ENCODE measurements at places on chromosomes 11 and 22.

DNA sequence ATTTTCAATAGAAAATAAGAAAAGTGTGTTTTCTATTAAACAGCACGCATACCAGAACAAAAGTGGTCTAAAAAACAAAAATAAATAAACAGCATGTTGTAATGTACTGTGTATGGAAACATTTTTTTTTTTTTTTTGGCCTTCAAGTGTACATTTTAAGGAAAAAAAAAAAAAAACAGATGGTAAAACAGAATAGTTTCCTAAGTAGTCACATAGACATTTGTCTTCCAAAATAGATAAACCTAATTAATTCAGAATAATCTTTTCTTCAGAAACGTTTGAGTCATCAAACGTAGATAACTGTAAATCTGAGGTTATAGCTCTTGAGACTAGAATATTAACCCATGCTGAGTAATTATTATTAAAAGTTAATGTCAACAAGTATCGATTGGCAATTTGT is 396 bp upstream of the CFAP300 start:
- no peak for DNase-seq

- no peak for DNase-seq
Measured at GRCh38 chr11:77130763-77131513, 2.9 kb downstream of the MYO7A start.

GRCh38 chr22:27630754-27631153 is 170.8 kb downstream of the MN1 start:
- DNase-seq: no peak

DNA sequence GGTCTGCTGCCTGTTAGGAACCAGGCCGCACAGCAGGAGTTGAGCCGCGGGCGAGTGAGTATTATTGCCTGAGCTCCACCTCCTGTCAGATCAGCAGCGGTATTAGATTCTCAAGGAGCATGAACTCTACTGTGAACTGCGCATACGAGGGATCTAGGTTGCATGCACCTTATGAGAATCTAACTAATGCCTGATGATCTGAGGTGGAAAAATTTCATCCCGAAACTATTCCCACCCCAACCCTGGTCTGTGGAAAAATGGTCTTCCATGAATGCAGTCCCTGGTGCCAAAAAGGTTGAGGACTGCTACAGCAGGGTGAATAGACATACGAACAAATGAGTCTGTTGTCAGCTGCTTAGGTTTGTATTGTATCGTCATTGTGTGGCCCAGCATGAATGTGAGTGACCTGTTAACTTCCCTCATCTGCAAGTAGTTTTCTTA is 29.8 kb downstream of the RNF141 start:
- DNase-seq: no peak

- no peak for DNase-seq
Measured at GRCh38 chr11:2825261-2825888, 60.2 kb downstream of the CDKN1C start.

DNA sequence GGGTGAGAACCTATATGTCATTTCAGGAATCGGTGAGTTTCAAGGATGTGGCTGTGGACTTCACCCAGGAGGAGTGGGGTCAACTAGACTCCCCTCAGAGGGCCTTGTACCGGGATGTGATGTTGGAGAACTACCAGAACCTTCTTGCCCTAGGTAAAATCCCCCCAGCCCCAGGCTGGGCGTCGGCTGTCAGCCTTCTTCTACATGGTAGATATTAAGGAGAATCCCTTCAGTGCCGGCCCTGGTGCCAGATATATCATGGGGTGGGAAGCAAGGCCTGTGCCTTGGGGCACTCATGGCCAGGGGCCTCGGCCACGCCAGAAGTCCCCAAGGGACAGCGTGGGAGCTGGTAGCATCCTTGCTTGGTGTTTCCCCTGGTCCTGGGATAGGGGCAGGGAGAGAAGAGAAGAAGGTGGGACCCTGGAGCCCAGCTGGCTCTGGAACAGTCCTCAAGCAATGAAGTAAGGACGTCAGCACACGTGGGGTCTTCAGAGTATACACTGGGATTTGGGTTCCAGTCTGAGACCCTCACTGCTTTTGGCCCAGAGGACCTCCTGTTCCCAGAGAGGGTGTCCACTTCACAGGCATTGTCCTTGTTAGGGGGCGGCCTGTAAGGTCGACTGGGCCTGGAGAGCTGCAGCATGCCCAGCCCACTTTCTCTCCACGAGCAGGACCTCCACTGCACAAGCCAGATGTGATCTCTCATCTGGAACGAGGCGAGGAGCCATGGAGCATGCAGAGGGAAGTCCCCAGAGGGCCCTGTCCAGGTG is 6.8 kb downstream of the ZNF74 start:
- DNase-seq: no peak

DNA sequence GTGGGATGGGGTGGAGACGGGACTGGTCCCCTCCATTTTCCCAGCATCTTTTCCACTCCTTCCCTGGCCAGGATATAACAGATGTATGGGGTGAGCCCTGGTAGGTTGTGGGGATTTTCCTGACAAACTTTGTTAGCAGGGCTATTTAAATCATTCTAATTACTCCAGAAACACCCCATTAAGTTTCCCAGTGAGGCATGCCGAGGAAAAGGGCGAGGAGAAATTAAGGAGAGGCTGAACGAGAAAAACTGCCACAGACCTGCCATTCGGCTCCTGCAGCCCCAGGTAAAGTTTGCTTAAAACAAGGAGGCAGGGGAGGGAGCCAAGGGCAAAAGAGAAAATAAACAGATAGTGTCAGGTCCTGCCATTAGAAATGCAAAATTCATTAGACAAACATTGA is 428.2 kb downstream of the BUD13 start:
- no peak for DNase-seq

- no peak for DNase-seq
Measured at GRCh38 chr22:39517470-39517869, 2.9 kb upstream of the ATF4 start.

GRCh38 chr11:57604296-57605027 is 7.0 kb downstream of the SERPING1 start:
- DNase-seq: no peak

DNA sequence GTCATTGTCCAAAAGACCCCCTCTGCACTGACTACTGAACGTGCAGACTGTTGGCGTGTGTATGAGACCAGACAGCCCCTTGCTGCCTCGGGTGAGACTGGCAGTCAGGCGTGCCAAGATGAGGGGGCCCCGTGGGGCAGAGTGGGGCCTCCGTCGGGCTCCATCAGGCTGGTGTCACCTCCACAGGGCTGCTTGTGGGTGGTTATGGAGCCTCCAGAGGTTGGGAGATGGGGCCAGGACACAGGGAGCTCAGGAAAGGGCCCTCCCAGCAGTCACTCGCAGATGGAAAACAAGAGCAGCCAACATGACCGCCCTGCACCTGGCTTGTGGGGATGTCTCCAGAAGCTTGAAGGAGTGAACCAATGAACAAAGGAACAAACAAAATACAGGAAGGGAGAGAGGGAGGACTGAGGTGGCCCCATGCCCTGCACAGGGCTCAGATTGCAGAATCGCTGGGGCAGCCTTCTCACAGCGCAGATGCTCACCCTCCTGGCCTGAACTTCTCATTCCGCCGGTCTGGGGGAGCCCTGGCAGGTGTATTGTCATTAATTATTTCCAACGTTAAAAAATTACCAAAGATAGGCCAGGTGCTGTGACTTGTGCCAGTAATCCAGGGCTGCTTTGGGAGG is 5.5 kb upstream of the PHLDA2 start:
- DNase-seq: no peak

DNA sequence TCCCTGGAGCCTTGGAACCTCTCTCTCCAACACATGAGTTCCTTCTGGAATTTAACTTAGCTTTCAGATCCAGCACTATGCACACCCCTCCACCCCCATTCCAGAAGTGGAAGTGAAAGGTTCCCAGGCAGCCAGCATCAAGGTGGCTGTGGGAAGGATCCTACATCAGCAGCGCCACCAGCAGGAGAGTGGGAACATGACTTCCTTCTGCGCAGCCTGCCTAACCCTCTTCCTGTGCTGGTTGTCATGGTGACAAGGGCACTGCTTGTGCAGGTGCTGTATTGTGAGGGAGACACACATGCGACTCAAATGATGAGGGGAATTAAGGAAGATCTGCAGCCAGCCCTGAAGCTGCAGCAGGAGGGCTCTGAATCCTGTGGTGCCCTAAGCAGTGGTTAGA is 904.5 kb upstream of the API5 start:
- no peak for DNase-seq

DNA sequence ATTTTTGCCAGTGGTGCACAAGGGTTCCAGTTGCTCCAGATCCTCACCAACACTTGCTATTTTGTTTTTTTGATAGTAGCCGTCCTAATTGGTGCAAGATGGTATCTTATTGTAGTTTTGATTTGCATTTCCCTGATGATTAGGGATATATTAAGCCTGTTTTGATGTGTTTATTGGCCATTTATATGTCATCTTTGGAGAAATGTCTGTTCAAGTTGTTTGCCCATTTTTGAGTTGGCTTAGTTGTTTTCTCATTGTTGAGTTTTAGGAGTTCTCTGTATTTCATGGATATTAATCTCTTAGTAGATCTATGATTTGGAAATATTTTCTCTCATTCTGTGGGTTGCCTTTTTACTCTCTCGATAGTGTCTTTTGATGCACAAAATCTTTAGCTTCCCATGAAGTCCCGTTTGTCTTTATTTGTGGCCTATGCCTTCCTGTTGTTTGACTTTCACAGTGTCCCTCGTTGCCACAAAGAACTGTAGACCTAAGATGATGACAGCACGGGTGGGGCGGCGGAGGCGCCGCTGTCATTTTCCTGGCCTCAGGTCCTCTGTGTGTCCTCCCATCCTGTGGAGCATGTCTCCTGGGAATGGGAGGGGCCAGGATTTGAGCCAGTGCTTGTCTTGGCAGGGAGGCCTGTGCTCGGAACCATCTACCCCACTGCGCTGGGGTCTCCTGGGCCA is 33.5 kb downstream of the LRP5 start:
- no peak for DNase-seq

DNA sequence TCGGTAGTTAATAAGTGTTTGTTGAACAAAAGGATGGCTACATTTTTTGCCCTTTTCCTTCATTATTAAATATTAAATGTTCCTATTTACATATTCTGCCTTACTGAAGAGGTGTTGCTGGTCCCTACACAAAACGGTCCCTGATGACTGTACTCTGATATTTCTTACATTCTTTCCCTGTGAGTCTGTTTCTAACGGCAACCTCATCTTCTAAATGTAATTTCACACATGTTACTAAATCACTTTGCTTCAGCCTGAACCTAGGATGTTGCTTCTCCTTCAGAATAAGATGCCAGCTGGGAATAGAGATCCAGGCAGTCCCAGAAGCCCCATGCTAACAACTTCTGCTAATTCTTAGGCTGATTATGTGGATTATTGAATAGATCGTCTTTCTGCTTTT is 50.3 kb downstream of the SPON1 start:
- no peak for DNase-seq

DNA sequence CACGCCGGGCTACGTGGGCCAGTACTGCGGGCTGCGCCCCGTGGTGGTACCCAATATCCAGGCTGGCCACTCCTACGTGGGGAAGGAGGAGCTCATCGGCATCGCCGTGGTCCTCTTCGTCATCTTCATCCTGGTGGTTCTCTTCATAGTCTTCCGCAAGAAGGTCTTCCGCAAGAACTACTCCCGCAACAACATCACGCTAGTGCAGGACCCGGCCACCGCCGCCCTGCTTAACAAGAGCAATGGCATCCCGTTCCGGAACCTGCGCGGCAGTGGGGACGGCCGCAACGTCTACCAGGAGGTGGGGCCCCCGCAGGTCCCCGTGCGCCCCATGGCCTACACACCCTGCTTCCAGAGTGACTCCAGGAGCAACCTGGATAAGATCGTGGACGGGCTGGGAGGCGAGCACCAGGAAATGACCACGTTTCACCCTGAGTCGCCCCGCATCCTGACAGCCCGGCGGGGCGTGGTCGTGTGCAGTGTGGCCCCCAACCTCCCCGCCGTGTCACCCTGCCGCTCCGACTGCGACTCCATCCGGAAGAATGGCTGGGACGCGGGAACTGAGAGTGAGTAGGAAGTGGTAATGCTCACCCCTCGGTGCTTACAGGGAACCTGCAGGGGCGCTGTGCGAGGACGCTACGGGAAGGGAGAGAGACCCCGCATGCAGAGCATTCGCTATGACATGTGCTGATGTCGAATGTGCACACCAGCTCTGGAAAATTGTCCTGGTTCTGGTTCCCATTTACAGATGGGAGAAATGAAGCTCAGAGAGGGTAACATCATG is 86.4 kb upstream of the MTNR1B start:
- DNase-seq: no peak

- no peak for DNase-seq
Measured at GRCh38 chr11:74532501-74533246, 39.1 kb upstream of the LIPT2 start.

GRCh38 chr22:22877523-22878210 is 9.9 kb upstream of the IGLL5 start:
- peak; percentile 65 for DNase-seq

DNA sequence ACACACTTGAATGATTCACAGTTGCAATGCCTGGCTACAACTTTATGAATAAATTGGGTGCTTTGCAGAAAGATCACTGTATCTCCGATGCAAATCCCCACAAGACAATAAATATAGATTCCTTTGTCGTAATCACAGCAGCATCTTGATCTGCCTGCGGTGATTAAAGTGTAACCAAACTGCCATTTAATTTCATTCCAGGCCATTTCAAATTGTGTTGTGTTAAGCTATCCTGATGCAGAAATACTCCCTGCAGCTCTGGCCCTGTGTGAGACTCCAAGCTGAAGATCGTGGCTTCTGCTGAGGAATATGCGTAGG is 40.8 kb upstream of the B3GAT1 start:
- no peak for DNase-seq

DNA sequence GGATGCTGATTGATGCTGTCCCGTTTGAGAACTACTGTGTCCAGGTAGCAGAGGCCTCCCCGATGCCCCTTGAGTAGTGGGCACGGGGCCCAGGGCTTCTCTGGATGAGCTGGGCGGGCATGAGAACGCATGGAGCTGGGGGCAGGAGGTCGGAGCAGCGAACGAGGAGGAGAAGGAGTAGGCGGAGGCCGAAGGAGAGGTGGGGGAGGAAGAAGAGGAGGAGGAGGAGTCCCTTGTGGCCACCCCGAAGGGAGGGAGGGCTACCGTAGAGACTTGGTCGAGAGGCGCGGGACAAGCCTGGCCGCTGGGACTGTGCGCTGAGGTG is 62.9 kb downstream of the CRYBB2 start:
- DNase-seq: no peak

DNA sequence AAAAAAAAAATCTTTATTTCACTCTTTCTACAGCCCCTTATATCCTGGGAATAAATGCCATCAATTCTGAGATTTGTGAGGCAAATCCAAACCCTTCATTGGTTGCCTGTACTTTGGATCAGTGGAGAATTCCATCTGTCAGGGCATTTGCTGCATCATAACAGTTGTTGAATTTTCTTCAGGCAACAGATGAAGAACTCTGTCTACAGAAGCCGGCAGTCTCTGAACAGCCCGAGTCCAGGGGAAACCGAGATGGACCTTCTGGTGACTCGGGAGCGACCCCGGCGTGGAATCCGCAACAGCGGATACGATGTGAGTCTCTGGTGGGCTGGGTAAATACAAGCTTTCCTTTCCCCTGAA is 82.3 kb downstream of the C11orf91 start:
- no peak for DNase-seq

GRCh38 chr11:65104628-65105027 is 7.0 kb upstream of the TM7SF2 start:
- no peak for DNase-seq

- DNase-seq: no peak
Measured at GRCh38 chr11:64865286-64866172, 12.9 kb downstream of the EHD1 start.

Data from stimulated activated CD8-positive, alpha-beta memory T cell treated with anti-CD3 and anti-CD28 coated beads, Interleukin-7, amount 100 ng/mL, for 24 hours (primary cell).